RPMI7951 (cell line): ENCODE measurements at places on chromosomes 2 and 18.

GRCh38 chr2:67625690-67626475 lies 228.8 kb downstream of the ETAA1 start:
- peak; percentile 85 for DNase-seq

GRCh38 chr2:85669549-85669948 lies 1.6 kb upstream of the SFTPB start:
- DNase-seq: no peak

GRCh38 chr2:103161456-103162289 lies 399.8 kb downstream of the TMEM182 start:
- peak; percentile 51 for DNase-seq

GRCh38 chr2:48510329-48510728 lies 19.6 kb upstream of the STON1 start:
- DNase-seq: no peak

DNA sequence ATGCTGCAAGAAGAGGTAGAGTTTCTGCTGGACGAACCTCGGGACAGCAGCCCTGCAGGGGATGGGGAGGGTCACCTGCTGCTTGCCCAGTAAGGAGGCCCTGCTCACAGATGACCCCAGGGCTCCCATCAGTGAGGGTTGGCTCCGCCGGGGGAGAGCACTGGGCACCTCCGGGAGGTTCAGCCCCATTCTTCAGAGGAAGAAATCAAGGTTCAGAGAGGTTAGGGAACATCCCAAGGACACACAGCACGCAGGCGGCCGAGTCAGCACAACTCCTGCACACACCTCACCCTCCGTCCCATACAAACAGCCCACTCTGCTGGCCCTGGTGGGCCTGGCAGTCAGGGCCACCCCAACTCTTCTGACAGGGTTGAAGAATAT lies 11.7 kb upstream of the CCDC74B start:
- no peak for DNase-seq

DNA sequence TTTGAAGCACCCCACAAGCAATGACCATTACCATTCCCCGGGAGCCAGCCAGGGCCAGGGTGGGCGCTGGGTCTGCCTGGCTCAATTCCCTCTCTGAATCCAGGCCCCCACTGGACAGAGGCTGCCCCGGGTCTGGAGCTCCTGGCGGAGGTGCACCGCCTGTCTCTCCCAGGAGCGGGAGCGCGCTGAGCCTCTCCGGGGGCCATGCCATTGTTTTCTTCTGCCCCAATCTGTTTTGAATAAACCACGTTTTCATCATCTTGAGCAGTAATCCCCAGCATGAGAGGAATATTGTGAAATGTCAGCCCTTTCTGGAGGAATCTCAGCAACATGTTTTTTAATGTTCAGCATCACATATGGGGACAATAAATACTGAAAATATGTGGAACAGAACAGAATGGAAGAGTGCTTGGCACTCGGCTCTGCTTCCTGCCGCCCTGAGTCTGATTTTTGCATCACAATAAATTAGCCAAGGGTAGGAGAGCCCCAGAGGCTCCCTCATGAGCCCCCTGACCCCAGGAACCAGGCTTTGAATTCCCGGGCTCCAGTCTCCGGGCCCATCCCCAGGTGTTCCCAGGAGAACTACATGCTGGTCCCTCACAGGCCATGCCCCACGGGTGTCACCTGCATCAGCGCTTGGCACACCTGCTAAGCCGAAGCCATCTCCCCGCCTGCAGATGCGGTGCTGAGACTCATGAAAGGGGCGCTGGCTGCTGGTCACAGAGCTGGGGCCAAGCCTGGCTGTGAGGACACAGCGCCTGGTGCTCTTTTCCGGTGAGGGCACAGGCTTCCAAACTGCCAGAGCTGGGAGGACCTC lies 88.8 kb downstream of the INHBB start:
- DNase-seq: no peak

DNA sequence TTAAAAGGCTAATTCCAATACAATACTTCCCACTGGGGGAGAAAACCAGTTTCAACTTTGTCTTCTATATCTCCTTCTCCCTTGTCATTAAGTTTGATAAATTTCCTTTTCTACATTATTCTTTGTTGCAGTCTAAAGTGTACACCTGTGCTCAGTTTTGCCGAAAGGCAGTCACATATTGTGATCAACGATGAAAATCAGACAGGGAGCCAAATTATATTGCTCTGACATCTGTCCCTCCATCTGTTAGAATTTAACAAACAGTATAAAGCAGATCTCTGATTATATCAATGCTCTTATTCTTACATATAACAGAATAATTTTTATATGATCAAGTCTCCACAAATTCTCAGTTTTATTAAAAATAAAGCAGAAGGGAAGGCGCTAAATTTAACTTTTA lies 496.7 kb downstream of the NRXN1 start:
- no peak for DNase-seq

GRCh38 chr2:120735746-120736170 lies at the start of gene GLI2:
Gene GLI2 (plus strand): TSS chr2:120735868. CDS start chr2:120797321, 61,453 bp downstream.
- DNase-seq: peak; percentile 80

- no peak for DNase-seq
Observed at GRCh38 chr2:210540900-210541289, 15.5 kb upstream of the CPS1 start.

GRCh38 chr2:239049421-239050251 lies 201.8 kb downstream of the TWIST2 start:
- DNase-seq: no peak

GRCh38 chr2:109677835-109678580 lies 63.8 kb downstream of the SOWAHC start:
- no peak for DNase-seq

DNA sequence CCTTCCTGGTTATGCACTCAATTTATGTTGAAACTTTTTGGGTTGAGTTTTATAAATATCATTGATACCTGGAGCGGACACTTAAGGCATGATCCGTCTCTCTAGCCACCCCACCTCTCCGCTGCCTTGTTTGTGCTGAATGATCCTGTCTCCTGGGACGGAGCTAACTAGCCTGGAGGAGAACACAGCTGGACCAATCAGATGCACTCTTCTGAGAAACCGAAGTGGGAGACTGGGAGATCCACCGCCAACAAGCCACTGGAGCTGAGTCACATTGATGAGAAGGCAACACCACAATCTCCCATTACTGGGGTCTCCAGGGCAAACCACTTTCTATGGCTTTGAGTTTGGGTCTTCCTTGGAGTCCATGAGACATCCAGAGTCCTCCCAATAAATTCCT lies 29.3 kb downstream of the CYP26B1 start:
- DNase-seq: peak; percentile 41

- DNase-seq: no peak
Observed at GRCh38 chr2:11941201-11942177, 195.1 kb downstream of the LPIN1 start.

- no peak for DNase-seq
Observed at GRCh38 chr2:30253873-30254684, 22.7 kb downstream of the LBH start.

DNA sequence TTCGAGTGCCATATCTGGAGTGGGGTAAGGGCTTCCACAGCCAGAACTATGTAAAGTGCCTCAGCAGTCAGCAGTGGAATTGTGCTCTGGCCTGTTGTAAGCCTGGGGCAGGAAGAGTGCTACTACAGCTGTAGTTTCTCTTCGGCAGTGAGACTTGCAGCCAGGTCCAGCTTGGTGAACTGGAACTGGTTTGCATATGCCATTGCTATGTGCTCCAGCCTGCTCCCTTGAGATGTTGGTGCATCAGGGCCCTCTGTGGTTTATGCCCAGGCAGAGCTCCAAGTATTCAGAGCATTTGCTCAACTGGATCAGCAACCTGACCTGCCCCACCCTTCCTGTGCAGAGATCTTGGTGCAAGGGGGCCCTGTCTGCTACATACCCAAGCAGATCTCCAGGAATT lies 47.8 kb downstream of the ZNF804A start:
- no peak for DNase-seq

DNA sequence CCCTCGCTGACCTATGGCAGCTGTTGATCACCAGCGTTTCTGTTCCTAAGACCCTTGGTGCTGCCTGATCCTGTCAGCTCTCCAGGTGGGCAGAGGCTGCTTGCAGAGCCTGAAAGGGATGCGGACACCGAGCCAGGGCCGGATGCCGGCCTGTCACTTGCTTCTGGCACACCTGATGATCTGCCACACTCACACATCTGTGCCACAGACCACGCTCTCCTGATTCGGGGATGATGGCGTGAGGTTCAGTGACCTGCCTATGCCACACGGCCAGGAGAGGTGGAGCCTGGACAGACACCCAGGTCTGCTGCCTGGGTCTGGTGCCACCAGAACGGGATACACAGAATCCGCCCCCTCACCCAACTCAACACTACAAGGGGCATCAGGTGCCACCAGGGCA lies 129.4 kb upstream of the GLI2 start:
- DNase-seq: no peak

GRCh38 chr2:54830546-54830945 lies 107.1 kb downstream of the EML6 start:
- no peak for DNase-seq

DNA sequence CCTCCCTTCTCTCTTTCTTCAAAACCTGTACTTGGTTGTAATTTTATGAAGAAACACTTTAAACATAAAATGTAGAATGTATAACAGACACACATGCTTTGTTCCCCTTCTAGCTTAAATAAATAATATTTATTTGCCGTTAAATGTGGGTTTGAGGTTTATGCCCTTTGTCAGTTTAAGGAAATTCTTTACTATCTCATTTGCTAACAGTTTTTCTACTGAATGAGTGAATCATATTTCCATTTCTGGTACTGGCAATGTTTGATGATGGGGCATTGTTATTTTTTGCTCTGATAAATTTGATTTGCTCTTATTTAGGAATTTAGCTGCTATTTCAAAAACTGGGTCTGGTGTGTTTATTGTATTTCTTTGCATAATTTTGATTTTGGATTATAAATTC lies 555.6 kb downstream of the CCDC85A start:
- DNase-seq: no peak

DNA sequence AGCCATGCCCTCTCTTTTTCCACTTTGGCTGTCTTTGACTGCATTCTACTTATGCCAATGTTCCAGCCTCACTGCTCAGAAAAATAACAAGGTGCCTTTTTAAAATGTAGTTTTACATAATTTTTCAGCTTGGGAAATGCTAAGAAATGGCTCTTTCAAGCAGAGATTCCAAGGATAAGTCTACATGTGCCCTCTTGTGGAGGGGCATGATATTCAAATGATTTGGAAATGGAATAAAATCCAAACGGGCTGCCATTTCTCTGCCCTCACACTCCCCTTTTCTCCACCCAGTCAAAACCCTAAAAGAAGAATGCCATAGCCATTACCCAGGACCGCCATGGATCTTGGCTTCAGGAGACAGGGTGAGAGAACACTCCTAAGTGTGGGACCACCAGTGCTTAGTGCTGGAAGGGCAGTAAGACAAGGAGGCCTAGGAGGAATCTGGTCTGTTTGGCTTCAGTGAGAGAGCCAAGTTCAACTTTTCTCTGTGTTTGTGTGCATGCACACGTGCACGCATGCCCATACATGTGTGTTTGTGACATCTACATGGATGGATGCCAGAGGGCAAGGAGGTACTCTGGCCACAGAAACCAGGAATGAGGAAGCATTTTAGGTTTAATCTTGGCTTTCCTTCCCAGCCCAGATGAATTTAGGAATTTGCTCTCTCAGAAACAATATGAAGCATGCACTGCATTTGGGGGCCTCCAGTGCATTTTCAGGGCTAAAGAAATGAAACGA lies 174.0 kb upstream of the SLC14A2 start:
- DNase-seq: peak; percentile 30

- no peak for DNase-seq
Observed at GRCh38 chr18:79970419-79971133, 6.1 kb downstream of the HSBP1L1 start.

- peak; percentile 18 for DNase-seq
Observed at GRCh38 chr18:10892786-10893185, 256.6 kb downstream of the PIEZO2 start.

- DNase-seq: no peak
Observed at GRCh38 chr2:46775722-46776121, 139.9 kb downstream of the MCFD2 start.

DNA sequence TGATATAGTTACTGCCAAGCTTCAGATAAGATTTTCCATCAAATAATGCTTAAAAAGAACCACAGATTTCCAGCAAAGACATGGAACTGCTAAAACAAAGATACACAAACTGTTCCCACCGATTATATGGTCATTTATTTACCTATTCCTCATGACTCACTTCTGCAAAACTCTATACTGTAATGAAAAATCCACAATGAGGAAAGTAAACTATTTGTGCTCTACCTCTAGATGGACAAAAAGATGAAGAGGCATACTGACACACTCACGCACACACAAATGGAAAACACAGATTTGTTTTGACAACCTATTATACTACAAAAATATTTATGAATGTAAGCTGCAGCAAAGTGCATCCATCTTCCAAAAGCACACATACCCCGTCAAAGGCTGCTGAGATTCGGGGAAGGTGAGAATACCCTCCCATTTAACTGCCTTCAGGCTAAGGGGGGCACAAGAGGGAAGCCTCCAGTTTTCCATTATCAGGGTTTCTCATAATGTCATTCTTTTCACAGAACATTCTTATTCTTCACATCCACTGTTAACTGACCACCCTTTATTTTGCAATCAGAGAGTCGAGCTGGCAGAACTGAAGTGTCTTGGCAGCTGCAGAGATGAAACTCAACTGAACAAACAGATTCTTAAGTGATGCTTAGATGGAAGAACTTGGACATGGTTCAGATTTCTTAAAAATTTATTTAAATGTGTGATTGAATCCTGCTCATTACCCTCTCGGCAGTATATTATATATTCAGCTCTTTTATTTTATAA lies 115.9 kb upstream of the TANK start:
- DNase-seq: no peak

- no peak for DNase-seq
Observed at GRCh38 chr2:157085522-157085921, 172.0 kb upstream of the GALNT5 start.

- no peak for DNase-seq
Observed at GRCh38 chr2:194319222-194319992, 1337.6 kb upstream of the SLC39A10 start.

DNA sequence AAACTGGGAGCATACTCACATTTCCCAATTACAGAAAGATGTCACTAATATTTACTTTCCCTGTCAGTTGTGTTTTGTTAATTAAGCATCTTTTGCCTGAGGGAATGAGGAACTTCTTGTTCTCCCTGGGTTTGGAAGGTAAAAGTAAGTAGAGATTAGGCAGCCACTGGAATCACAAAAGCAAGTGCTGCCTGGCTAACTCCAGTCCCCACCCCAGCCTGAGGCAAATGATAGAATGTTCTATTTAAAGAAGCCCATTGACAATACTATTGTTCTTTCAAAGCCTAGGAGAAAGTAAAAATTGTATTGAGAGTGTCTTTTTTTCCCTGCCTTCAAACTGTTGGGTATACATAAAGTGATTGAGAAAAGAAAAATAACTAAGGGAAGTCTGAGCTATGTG lies 93.8 kb downstream of the MBD2 start:
- no peak for DNase-seq

GRCh38 chr2:104597942-104598341 lies 256.0 kb upstream of the POU3F3 start:
- no peak for DNase-seq

DNA sequence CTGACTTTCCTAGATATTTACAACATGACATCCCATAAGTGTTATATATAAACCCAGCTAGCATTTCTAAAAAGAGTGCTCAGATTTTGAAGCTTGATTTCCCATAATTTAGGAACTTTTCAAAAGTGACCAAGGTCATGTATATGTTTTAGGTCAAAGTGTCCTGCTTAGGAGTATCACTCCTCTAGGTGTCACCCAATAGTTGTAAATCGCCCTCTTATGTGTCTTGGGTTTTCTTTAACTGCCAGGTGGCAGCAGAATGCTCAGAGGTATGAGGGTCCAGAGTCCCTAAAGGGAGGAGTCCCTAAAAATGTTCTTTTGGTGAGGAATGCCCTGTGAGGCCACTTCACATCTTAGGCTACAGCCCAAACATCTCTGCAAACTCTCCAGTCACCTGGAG lies 358.3 kb downstream of the CELF4 start:
- no peak for DNase-seq
